ENCODE measurements at places on chromosomes 16 and 17. TPM values are rescaled to one million over a fixed set of nuclear protein-coding genes. Genes with fewer than 3 reads are reported as not detected.

- H3K36me3 ChIP-seq: no peaks in the 10 kb centered on the region
- peak overlapping the region; percentile 76 for H3K4me3 ChIP-seq
- H3K27me3 ChIP-seq: no peaks in the 10 kb centered on the region
- H3K4me1 ChIP-seq: peaks cover 16% of the 10 kb centered on the region
- peak; percentile 38 for DNase-seq
Measured at GRCh38 chr17:42275527-42276358, 448 bp downstream of the STAT5B start.

DNA sequence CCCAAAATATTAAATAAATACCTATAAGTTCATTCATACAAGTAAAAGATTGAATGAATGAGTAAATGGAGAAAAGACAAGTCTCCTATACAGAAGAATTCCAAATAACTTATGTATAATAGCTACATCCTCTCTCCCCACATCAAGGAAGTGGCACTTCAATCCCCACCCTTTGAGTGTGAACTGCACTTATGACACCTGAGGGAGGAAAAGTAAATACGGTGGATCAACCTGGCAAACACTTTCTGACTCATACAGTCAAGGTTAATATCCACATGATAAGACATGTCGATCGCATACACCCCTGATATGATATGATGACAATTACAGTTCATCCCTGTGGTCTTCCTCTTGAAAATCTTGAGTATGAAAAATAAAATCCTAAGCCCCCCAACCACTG is 18.0 kb downstream of the SLFN12L start:
- no peak overlapping the region for H3K27ac ChIP-seq
- DNase-seq: no peak
- H3K36me3 ChIP-seq: no peaks in the 10 kb centered on the region
- no peak overlapping the region for H3K4me3 ChIP-seq
- no peaks in the 10 kb centered on the region for H3K4me1 ChIP-seq

DNA sequence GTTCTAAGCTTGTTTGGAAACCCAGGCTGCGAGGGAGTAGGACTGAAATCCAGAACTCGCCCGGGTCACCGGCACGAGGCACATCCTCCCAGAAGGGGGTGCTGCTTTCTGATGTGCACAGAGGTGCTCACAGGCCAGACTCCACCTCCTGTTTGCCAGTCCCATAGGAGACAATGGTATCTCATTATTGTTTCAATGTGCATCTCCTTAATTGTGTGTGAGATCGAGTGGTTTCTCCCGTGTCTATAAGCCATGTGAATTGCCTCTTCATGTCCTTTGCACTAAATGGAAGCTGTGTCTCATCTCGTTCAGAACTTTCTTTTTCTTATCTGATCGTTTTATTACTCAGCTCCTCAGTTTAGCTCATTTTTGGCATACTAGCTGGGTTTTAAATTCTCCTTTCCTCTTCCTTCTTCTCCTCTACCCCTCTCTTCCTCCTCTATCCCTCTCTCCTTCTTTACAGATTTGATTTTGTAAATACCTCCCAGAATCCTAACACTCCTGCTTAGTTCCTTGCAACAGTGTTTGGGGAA is 32.1 kb upstream of the PRKCB start:
- H3K4me1 ChIP-seq: no peaks in the 10 kb centered on the region
- no peaks in the 10 kb centered on the region for H3K36me3 ChIP-seq
- H3K27ac ChIP-seq: no peak overlapping the region
- DNase-seq: no peak
- H3K27me3 ChIP-seq: no peaks in the 10 kb centered on the region

DNA sequence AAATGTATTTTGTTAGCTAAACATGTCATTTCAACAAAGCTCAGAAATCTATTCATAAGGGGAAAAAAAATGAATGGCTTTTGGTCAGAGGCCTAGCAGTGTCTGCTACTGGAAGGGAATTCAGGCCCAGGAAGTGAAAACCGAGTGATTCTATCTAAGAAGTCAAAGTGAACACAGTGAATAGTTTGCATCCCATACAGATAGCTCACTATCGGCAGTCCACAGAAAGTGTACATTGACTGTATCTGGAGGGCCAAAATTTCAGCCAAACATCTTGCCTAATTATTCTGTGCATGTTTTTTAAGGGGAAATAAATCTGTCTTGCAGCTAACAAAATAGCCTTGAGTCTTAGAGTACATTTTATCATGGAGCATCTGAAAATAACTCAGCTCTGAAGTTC is 214.4 kb upstream of the CACNG5 start:
- peak; percentile 21 for DNase-seq
- no peak overlapping the region for H3K27ac ChIP-seq

DNA sequence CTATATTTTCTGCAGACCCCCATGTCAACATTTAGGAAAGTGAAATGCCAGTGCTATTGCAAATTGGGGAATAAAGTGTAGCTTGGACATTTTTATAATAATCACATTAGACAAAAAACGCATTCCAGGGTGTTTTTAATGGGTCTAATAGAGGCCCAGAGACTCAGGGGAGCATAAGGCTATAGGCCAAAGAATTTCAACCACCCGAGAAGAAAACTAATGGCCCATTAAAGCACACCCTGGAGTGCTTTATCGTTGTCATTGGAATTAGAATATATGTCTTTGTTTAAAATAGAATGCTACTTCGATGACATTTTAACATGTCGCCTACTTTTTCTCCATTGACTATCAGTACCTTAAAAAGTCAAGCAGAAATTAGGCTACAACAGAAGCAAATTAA is 414.1 kb upstream of the CDH8 start:
- H3K4me3 ChIP-seq: no peak overlapping the region
- H3K27me3 ChIP-seq: no peaks in the 10 kb centered on the region
- H3K27ac ChIP-seq: no peak overlapping the region
- H3K36me3 ChIP-seq: no peaks in the 10 kb centered on the region

- H3K4me3 ChIP-seq: no peak overlapping the region
- no peaks in the 10 kb centered on the region for H3K36me3 ChIP-seq
- no peaks in the 10 kb centered on the region for H3K4me1 ChIP-seq
- no peak for DNase-seq
Measured at GRCh38 chr17:34484193-34484733, 95.1 kb upstream of the TMEM132E start.

DNA sequence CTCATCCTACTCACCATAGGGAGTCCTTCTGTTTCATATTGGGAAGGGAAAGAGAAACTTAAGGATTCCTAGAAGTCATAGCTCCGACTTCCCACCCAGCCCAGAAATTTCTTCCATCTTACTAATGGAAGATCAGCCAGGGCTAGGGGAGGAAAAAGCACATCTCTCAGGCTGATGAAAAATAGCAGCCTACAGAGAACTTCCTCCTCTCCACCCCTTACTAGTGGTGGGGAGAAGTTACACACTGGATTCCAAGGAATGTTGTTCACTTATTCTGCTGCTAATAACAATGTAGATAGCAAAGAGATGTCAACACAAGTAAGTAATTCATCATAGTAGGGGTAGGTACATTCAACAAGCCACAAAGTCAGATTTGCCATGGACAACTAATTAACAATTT is 94.4 kb downstream of the SPACA3 start:
- DNase-seq: peak; percentile 42
- H3K27ac ChIP-seq: no peak overlapping the region
- no peak overlapping the region for H3K4me3 ChIP-seq
- H3K27me3 ChIP-seq: no peaks in the 10 kb centered on the region

GRCh38 chr16:82639666-82640336 is 13.0 kb downstream of the CDH13 start:
- no peaks in the 10 kb centered on the region for H3K36me3 ChIP-seq
- peaks cover 35% of the 10 kb centered on the region for H3K4me1 ChIP-seq
- peak; percentile 41 for DNase-seq
- no peak overlapping the region for H3K4me3 ChIP-seq
- H3K27me3 ChIP-seq: no peaks in the 10 kb centered on the region

GRCh38 chr17:8005967-8006730 is 3.7 kb downstream of the GUCY2D start:
- DNase-seq: no peak
- no peak overlapping the region for H3K27ac ChIP-seq
- no peaks in the 10 kb centered on the region for H3K36me3 ChIP-seq
- H3K4me1 ChIP-seq: peaks cover 11% of the 10 kb centered on the region
- H3K27me3 ChIP-seq: peaks cover 29% of the 10 kb centered on the region

DNA sequence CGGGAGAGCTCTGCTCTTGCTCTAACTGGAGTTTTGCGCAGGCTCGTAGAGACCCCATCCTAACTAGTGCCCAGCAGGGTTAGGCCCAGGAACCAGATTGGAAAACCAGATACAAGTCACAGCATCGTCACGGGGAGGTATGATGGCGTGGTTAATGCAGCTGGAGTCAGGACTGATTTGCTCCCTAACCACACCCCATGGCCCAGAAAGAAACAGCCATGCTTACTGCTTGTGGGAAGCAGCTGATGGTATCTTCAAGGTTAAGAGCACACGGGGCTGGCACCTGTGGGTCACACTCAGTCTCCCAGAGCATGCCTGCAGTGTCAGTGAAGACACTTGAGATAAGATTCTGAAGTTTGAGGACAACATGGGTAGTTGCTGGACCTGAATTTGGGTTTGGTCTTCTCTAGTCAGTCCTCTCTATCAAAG is 60.2 kb downstream of the WIPI1 start:
- DNase-seq: no peak
- H3K4me1 ChIP-seq: peaks cover 19% of the 10 kb centered on the region
- H3K4me3 ChIP-seq: no peak overlapping the region
- H3K36me3 ChIP-seq: no peaks in the 10 kb centered on the region
- no peaks in the 10 kb centered on the region for H3K27me3 ChIP-seq

DNA sequence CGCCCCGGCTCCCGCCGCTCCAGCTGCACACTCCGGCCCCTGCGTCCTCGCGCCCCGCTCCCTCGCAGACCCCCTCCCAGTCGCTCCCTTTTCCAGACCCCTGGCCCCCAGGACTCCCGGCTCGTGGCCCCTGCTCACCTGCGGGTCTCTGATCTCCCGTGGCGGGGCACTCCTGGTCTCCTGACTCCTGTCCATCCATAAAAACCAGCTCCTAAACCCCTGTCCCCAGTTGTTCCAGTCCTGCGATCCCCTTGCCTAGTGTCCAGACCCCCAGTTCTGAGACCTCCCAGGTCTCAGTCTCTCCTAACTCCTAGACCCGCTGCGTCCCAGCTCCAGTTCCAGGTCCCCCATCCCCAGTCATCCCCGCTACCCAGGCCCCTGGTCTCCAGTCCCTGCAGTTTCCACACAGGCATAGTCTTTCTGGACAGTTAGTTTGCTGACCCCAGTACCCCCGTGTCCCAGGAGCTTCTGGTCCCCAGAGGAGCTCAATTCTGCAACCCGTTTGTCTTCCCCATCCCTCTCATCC is 379 bp downstream of the SNX29 start:
- DNase-seq: no peak
- H3K27ac ChIP-seq: peak overlapping the region; percentile 54
- no peaks in the 10 kb centered on the region for H3K36me3 ChIP-seq
- H3K27me3 ChIP-seq: no peaks in the 10 kb centered on the region
- H3K4me3 ChIP-seq: peak overlapping the region; percentile 94

DNA sequence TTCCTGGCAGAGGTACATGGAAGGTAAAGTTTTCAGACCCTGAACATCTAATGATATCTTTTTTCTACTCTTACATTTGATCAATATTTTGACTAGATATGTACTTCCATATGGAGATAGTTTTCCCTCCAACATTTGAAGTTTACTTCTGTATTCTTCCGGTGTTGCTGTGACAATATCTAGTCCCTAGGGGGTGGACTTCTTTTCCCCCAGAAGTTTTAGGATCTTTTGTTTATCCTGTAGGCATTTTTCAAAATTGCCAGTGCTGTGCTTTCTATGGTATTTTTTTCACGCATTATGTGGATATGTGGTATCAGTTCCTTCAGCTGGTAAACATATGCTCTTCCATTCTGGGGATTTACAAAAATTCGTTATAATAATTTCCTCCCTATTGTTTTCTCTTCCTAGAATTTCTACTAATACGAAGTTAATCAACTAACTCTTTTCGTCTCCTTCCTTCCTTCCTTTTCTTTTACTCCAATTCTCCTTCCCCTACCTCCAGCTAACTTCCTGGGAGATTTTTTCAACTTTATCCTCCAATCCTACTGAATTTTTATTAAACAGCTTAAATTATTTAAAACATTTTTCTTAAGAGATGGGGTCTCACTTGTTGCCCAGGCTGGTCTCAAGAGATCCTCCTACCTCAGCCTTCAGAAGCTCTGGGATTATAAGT is 26.1 kb upstream of the ZNHIT3 start:
- DNase-seq: no peak
- peaks cover 3% of the 10 kb centered on the region for H3K27me3 ChIP-seq
- no peaks in the 10 kb centered on the region for H3K4me1 ChIP-seq
- no peak overlapping the region for H3K27ac ChIP-seq
- no peak overlapping the region for H3K4me3 ChIP-seq

DNA sequence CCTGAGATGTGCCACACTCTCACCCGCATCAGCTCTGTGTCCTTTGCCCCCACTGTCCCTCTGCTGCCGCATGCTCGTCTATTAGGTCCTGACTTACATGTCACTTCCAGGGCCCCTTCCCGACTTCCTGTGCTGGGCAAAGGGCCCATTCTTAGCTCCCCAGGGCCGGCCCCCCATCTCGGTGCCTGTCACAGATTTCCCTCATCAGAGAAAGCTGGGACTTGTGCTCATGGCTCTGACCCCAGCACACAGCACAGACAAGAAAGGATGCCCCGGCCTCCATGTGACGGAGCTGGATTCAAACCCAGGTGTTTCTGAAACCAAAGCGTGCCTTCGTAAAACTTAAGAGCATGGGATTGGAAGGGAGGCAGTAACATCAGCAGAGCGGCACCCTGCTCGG is 5.9 kb upstream of the MAPK7 start:
- no peaks in the 10 kb centered on the region for H3K27me3 ChIP-seq
- no peaks in the 10 kb centered on the region for H3K36me3 ChIP-seq
- no peak overlapping the region for H3K4me3 ChIP-seq
- H3K4me1 ChIP-seq: peaks cover 10% of the 10 kb centered on the region

DNA sequence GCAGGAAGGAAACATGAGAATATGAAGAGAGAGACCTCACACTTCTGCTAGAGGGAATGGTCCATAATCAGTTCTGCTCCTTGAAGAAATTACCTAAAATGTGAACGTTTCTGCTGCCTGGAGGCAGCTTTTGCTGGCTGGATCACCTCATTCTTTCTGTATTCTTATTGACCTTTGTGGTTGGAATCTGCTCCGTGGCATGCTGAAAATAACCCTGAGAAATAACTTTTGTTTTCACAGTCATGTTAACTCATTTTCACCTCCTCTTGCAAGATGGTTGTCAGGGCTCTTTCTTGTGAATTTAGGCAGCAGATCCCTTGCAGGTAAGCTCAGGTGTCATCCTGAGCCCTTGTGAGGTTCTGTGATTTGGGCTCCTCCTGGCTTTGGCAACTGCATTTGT is 70.2 kb downstream of the IRF8 start:
- peaks cover 13% of the 10 kb centered on the region for H3K4me1 ChIP-seq
- H3K4me3 ChIP-seq: no peak overlapping the region
- H3K27ac ChIP-seq: no peak overlapping the region
- H3K27me3 ChIP-seq: peaks cover 15% of the 10 kb centered on the region
- peak; percentile 77 for DNase-seq

- no peaks in the 10 kb centered on the region for H3K27me3 ChIP-seq
- no peak for DNase-seq
- no peaks in the 10 kb centered on the region for H3K36me3 ChIP-seq
Measured at GRCh38 chr17:10762037-10762436, 32.2 kb upstream of the TMEM220 start.

- no peak overlapping the region for H3K27ac ChIP-seq
- no peak overlapping the region for H3K4me3 ChIP-seq
- peaks cover 16% of the 10 kb centered on the region for H3K4me1 ChIP-seq
Measured at GRCh38 chr16:84360170-84360569, 8.2 kb upstream of the ATP2C2 start.

Gene GAST
- not detected for total RNA-seq

Gene CES1
- total RNA-seq: not detected

Gene CD300A
- total RNA-seq: not detected

Gene CEP295NL
- 1.3 TPM for total RNA-seq

Gene TMC7
- 4.7 TPM for total RNA-seq

Gene BIRC5
- total RNA-seq: 5.8 TPM

Gene UTS2R
- not detected for total RNA-seq

Gene PRAC1
- total RNA-seq: not detected

Gene DVL2
- 34.4 TPM for total RNA-seq

Gene RAB26
- 1.2 TPM for total RNA-seq

Gene TBC1D3G
- not detected for total RNA-seq
